Activated CD4-positive, alpha-beta memory T cell treated with anti-CD3 and anti-CD28 coated beads, Interleukin-2, amount 10 ng/mL, durations not matched to agents 7 days and 5 days (primary cell): ENCODE measurements at places on chromosomes 2 and 18. TPM values are rescaled to one million over a fixed set of nuclear protein-coding genes. Genes with fewer than 3 reads are reported as not detected.
A peak's percentile ranks its signal among the peaks of the same experiment; 100 is the strongest.

DNA sequence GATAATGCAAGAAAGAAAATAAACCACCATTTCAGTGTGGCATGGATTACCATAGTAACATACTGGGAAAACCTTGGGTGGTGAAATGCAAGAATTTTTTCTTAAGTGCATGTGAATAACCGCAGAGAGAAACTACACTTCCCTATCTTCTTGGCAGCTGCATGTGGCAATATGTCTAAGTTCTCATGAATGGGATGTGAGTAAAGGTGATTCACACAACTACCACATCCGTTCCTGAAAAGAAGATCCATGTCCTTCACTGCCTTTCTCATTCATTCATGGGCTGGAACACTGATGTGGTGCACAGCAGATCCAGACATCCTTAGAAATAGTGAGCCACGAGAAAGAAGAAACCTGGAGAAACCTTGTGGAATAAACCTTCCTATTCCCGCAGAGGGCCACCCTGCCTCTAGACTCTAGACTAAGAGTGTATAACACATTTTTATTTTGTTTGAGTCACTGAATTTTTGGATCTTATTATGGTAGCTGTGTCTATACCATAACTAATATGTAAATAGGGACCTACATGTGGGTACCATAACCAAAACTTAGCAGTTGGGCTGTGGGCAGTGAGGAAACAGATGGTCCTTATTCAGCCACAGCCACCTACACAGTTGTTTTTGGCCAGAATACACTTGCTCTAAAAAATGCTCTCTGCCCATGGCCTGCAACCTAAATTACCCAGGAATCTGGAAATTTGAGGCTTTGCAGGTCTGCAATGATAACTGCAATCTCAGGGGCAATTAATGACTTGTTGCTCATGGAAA, 573.3 kb downstream of the LRP1B start:
- no peaks in the 10 kb centered on the region for H3K27me3 ChIP-seq
- no peak overlapping the region for H3K4me3 ChIP-seq
- DNase-seq = no peak
- H3K4me1 ChIP-seq = no peaks in the 10 kb centered on the region

DNA sequence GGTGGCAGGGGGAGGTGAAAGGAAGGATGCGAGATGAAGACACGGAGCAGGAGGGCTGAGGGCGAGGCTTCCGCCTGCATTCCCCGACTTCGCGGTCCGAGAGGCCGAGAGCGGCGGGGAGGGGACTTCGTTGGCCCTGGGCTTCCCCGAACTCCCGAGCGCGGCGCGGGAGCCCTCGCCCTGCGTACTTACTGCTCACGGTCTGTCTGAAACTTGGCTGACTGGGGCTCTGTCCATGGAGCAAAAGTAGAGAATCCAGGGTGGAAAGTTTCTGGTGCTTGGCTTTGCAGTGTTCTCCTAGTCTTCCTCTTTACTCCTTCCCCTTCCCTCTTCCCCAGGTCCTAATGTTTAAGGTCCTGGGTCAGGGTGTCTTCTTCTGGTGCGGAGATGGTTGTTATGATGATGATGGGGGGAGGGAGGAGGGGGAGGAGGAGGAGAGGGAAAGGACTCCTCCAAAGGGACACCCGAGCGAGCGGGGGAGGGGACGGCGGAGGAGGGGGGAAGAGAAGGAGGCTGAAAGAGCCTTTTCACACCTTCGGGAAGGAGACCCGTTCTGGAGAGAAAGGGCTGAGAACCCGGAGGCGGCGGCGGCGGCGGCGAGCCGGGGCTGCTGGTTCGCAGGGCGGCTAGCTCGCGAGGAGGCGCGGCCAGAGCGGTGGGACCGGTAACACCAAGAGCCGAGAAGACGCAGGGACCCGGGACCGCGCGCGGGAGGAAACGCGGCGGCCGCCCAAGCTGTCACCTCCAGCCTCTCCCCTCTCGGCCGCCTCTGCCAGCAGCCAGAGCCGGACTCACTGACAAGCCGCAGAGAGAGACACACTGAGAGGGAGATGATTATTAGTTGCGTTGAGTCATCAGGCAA, at the start of gene SATB2:
SATB2 (minus strand) TSS at position 793 of the 862 bp plus-strand sequence. CDS start 1,902 bp downstream, outside the sequence.
- peaks cover 30% of the 10 kb centered on the region for H3K4me1 ChIP-seq
- DNase-seq = no peak
- H3K27me3 ChIP-seq = peaks cover 64% of the 10 kb centered on the region

DNA sequence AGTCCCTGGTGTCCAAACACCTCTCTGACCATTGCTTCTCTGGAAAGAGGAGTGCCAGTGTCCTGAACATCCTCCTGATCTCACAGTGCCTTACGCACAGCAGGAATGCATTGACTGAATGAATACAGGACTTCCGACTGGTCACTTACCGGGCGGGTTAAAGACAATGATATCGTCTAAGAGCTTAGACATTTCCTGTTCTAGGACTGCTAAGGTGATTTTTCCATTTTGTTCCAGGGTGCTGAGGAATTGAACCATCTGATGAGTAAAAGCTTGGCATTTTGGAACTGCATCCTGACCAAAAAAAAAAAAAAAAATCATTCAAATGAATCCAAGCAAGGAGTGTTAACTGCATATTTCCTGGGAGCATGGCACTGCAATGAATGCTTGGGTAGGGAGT, 40.0 kb downstream of the SIGLEC15 start:
- H3K4me3 ChIP-seq = no peak overlapping the region
- DNase-seq = no peak
- H3K4me1 ChIP-seq = peaks cover 2% of the 10 kb centered on the region
- H3K27me3 ChIP-seq = no peaks in the 10 kb centered on the region
- H3K36me3 ChIP-seq = peaks cover 60% of the 10 kb centered on the region

GRCh38 chr2:54638774-54639187, 84.7 kb upstream of the EML6 start:
- no peak for DNase-seq
- no peak overlapping the region for H3K4me3 ChIP-seq
- H3K4me1 ChIP-seq = peaks cover 21% of the 10 kb centered on the region
- no peak overlapping the region for H3K27ac ChIP-seq
- H3K36me3 ChIP-seq = peaks cover 75% of the 10 kb centered on the region
- H3K27me3 ChIP-seq = no peaks in the 10 kb centered on the region

GRCh38 chr18:48891721-48892120, 59.0 kb downstream of the SMAD7 start:
- H3K27me3 ChIP-seq = no peaks in the 10 kb centered on the region
- no peak for DNase-seq
- peaks cover 5% of the 10 kb centered on the region for H3K4me1 ChIP-seq
- H3K36me3 ChIP-seq = no peaks in the 10 kb centered on the region

GRCh38 chr18:25239581-25240419, 112.2 kb downstream of the ZNF521 start:
- DNase-seq = no peak
- H3K36me3 ChIP-seq = no peaks in the 10 kb centered on the region
- H3K4me1 ChIP-seq = no peaks in the 10 kb centered on the region
- H3K27ac ChIP-seq = no peak overlapping the region

DNA sequence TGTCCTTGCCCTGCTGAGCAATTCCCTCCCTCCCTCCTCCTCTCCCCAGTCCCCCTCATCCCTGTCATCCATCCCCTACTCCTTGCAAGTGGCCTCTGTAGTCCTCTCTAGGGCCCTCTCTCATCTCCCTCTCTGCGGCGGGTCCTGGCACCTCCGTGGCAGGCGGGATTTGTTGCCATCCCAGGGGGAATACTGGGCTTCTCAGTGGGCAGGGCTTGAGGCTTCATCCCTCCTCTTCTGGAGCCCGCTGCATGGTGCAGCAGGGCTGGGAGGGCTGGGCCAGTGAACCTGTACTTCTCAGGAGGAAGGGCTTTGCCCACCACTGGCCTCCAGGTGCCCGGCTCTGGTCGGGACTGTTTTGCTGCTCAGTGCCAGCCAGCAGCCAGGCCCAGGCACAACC, 216.2 kb downstream of the TFCP2L1 start:
- DNase-seq = no peak
- no peak overlapping the region for H3K4me3 ChIP-seq
- peaks cover 3% of the 10 kb centered on the region for H3K27me3 ChIP-seq
- no peaks in the 10 kb centered on the region for H3K36me3 ChIP-seq
- H3K4me1 ChIP-seq = no peaks in the 10 kb centered on the region

GRCh38 chr2:178912416-178913048, 105.3 kb upstream of the TTN start:
- H3K4me1 ChIP-seq = peaks cover 9% of the 10 kb centered on the region
- no peak for DNase-seq
- no peaks in the 10 kb centered on the region for H3K36me3 ChIP-seq
- H3K27me3 ChIP-seq = peaks cover 5% of the 10 kb centered on the region
- no peak overlapping the region for H3K27ac ChIP-seq

DNA sequence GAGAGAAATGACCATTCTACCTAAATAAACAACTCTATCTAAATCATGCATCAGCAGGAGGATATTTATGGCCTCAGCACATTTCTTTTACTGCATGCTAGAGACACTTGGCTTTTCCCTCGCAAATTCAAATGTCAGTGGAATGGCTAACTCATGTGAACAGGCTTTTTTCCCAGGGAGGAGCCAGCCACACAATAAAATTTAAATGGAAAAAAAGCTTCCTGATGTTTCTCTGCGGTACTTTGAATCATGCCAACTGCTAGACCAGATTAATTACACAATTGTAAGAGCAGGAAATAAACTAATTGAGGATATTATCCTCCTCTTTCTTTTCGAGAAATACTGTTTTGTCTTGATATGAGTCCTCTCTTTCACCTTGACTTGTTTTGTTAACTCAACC, 676.3 kb downstream of the IRS1 start:
- H3K27me3 ChIP-seq = peaks cover 4% of the 10 kb centered on the region
- no peak overlapping the region for H3K4me3 ChIP-seq
- H3K4me1 ChIP-seq = no peaks in the 10 kb centered on the region
- H3K36me3 ChIP-seq = no peaks in the 10 kb centered on the region

The RBBP8 gene
- total RNA-seq = 55.9 TPM

DNA sequence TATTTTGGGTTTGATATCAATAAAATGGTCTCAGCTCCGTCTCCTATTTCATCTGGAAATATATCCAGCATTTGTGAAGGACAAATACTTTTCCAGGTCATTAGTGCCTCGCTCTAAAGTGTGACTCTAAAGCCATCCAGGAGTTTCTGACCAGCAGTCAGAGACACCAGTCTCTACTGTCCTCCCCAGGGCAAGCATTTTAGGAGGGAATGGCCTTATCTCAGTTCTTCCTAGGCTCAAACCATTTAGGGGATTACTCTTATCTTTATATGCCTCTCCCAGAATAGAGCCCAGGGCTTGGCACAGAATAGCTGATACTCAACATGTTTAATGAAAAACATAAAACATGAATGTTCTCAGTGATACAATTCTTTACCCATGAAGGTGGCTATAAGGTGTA, 187.6 kb downstream of the NAPG start:
- H3K4me3 ChIP-seq = no peak overlapping the region
- no peaks in the 10 kb centered on the region for H3K4me1 ChIP-seq
- H3K36me3 ChIP-seq = no peaks in the 10 kb centered on the region
- no peak overlapping the region for H3K27ac ChIP-seq
- H3K27me3 ChIP-seq = no peaks in the 10 kb centered on the region
- DNase-seq = no peak

- H3K27ac ChIP-seq = no peak overlapping the region
- no peak for DNase-seq
- no peaks in the 10 kb centered on the region for H3K27me3 ChIP-seq
These were observed 53.2 kb downstream of the BMPR2 start for GRCh38 chr2:202429164-202429980.

GRCh38 chr2:72883356-72883962, 3.7 kb upstream of the SPR start:
- no peak overlapping the region for H3K4me3 ChIP-seq
- H3K27me3 ChIP-seq = peaks cover 50% of the 10 kb centered on the region
- H3K36me3 ChIP-seq = no peaks in the 10 kb centered on the region
- peak; percentile 31 for DNase-seq
- no peak overlapping the region for H3K27ac ChIP-seq

DNA sequence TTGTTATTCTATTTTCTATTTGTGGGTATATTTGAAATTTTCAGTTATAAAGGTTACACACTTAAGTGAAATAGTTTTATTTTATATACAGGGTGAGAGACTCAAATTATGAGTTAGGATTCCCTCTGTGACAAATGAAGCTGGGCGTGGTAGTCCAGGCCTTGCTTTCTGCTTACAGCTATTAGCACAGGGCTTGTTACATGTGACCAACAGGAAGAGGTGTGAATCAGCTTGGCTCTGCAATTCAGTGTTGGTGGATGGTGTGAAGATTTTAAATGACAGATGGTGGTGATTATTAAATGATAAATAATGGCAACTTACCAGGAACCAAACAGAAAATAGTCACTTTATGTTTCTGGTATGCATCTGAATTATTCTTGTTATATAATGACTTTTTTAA, 64.4 kb upstream of the NOSTRIN start:
- H3K27me3 ChIP-seq = no peaks in the 10 kb centered on the region
- H3K36me3 ChIP-seq = no peaks in the 10 kb centered on the region
- H3K4me1 ChIP-seq = peaks cover 9% of the 10 kb centered on the region
- no peak overlapping the region for H3K4me3 ChIP-seq
- DNase-seq = no peak

DNA sequence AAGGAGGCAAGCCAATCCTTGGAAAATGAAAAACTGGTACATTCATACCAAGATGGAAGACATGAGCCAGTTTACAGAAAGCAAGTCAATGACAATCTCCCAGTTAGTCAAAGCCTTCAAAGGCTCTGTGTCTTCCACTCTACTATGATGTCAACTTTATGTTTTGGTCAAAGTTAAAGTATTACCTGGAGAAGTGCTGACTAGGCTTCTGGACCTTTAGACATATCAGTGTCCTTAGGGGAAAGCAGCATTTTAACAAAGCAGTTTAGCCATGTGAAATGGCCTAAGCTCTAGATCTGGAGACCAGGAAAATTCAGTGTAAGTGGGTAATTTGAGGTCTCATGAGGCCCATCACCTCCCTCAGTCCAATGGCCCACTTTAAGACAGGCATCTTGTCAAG, 30.8 kb downstream of the AAK1 start:
- no peak for DNase-seq
- H3K27ac ChIP-seq = no peak overlapping the region
- no peak overlapping the region for H3K4me3 ChIP-seq
- H3K27me3 ChIP-seq = no peaks in the 10 kb centered on the region

GRCh38 chr18:38459131-38459994, 893.8 kb upstream of the CELF4 start:
- H3K36me3 ChIP-seq = no peaks in the 10 kb centered on the region
- no peak for DNase-seq
- no peak overlapping the region for H3K4me3 ChIP-seq
- no peak overlapping the region for H3K27ac ChIP-seq
- H3K27me3 ChIP-seq = no peaks in the 10 kb centered on the region
- no peaks in the 10 kb centered on the region for H3K4me1 ChIP-seq

DNA sequence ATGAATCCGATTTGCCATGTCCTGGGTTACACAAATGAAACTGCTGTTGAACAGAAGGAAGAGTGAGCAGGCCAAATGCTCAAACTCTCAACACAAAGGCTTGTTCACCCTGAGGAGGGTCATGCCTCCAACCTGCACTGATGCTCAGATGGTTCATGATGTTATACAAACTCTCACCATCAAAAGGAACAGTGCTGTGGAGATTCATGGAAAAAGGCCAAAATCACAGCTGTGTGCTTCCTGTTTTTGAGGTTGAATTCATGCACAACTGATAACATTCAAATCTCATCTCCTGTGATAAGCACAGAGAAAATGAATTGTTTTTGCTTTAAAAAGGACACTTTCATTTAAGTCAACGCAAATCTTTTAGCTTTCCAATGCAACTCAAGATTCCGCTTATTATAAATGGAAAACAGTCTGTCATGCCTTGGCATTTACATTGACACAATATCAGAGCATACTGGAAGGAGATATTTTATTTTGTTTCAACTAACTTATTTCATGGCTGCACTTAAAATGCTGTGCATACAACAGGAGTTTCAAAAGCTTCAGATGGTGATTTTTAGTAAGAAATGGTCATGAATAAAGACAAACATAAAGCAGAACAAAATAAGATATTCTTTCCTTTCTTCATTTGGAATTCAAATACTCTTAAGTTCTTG, 22.2 kb upstream of the TTN start:
- H3K27ac ChIP-seq = no peak overlapping the region
- H3K36me3 ChIP-seq = no peaks in the 10 kb centered on the region
- H3K4me3 ChIP-seq = no peak overlapping the region
- DNase-seq = no peak
